ENCODE measurements at places on chromosomes 11 and 22. TPM values are rescaled to one million over a fixed set of nuclear protein-coding genes. Genes with fewer than 3 reads are reported as not detected.

Gene HEPHL1
- total RNA-seq, result not detected

Gene SYT13
- total RNA-seq, result 0.50 TPM

Gene MICALL1
- total RNA-seq, result 131 TPM

- DNase-seq, result no peak
These were observed 153.1 kb downstream of the DDX10 start for GRCh38 chr11:108817976-108818375.
